Colonic mucosa (tissue), 4 donors: ENCODE measurements at places on chromosomes 3 and 15. TPM values are rescaled to one million over a fixed set of nuclear protein-coding genes. Genes with fewer than 3 reads are reported as not detected.

The CLDN16 gene
- not detected for total RNA-seq

The CRYBG3 gene
- 15.7 TPM for total RNA-seq

The CPNE9 gene
- total RNA-seq, result not detected

The OSBPL10 gene
- total RNA-seq, result 34.4 TPM

The GPD1L gene
- total RNA-seq, result 78.4 TPM

The TXNRD3 gene
- total RNA-seq, result 3.6 TPM

GRCh38 chr3:13617981-13618380 is 69.1 kb downstream of the FBLN2 start:
- no peaks in the 10 kb centered on the region for H3K4me1 ChIP-seq
- H3K36me3 ChIP-seq, result no peaks in the 10 kb centered on the region
- H3K4me3 ChIP-seq, result no peak overlapping the region
- DNase-seq, result no peak
- no peaks in the 10 kb centered on the region for H3K27me3 ChIP-seq

- H3K4me1 ChIP-seq, result no peaks in the 10 kb centered on the region
- no peak overlapping the region for H3K4me3 ChIP-seq
- DNase-seq, result no peak
- no peaks in the 10 kb centered on the region for H3K36me3 ChIP-seq
- H3K27me3 ChIP-seq, result no peaks in the 10 kb centered on the region
These were observed 40.3 kb upstream of the ZPLD1 start for GRCh38 chr3:102394517-102394916.

- H3K4me3 ChIP-seq, result no peak overlapping the region
- H3K4me1 ChIP-seq, result no peaks in the 10 kb centered on the region
- no peak for DNase-seq
- H3K36me3 ChIP-seq, result no peaks in the 10 kb centered on the region
These were observed 6.7 kb downstream of the SUMF1 start for GRCh38 chr3:4460334-4460733.

DNA sequence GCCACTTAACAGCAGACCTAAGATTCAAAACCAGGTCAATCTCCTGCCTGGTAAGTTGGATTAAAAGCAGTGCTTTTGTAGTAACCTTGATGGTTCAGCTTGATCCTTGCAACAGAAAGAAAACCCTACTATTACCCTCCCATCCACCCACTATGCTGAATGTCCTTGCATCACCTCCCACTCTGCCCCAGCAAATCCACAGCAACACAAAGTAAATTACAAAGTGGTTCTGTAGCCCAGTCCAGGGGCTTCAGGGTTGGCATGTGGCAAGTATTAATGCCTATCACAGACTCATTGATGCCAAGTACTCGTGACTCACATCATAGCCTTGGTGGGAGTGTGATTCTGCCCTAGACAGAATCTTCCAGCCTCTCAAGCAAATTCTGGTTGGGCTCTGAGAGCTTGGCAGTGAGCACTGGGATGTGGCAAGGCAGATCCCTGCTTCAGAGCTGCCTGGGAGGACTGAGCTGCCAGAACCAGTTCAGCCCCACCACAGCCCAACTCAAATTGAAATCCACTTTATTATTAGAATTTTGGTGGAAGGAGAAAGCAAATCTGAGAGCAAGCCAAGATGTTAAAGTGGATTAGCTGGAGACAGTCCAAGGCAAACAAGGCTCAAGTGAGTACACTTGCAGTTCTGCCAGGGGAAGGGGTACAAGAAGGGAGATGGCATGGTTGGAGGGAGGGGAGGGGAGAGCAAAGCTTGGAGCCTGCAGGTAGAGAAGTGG is 225.8 kb upstream of the UMPS start:
- no peaks in the 10 kb centered on the region for H3K4me1 ChIP-seq
- no peak overlapping the region for H3K4me3 ChIP-seq
- DNase-seq, result no peak
- no peaks in the 10 kb centered on the region for H3K36me3 ChIP-seq

- H3K27ac ChIP-seq, result no peak overlapping the region
- no peak for DNase-seq
- no peaks in the 10 kb centered on the region for H3K4me1 ChIP-seq
- no peaks in the 10 kb centered on the region for H3K36me3 ChIP-seq
- H3K27me3 ChIP-seq, result no peaks in the 10 kb centered on the region
- no peak overlapping the region for H3K4me3 ChIP-seq
These were observed 99.0 kb downstream of the ST8SIA2 start for GRCh38 chr15:92492551-92493115.

DNA sequence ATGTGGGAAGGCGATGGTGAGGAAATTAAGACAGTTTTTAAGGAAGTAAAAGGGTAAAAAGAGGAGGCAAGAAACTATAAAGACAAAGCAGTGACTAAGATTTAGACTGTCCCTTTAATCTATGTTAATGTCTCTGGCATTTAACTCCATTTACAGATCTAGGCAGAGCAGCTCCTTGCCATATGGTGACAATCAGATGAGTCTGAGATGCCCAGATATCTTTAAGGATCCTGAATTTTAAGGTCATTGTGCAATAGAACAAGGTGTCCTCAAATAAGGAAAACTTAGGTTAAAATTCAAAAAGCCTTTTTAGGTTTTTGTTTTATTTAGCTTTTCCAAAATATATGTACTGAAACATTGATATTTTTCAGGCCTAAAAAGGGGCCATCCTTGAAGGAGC is 24.1 kb downstream of the RASGRP1 start:
- H3K4me3 ChIP-seq, result no peak overlapping the region
- H3K4me1 ChIP-seq, result no peaks in the 10 kb centered on the region
- no peak for DNase-seq
- H3K27me3 ChIP-seq, result no peaks in the 10 kb centered on the region

DNA sequence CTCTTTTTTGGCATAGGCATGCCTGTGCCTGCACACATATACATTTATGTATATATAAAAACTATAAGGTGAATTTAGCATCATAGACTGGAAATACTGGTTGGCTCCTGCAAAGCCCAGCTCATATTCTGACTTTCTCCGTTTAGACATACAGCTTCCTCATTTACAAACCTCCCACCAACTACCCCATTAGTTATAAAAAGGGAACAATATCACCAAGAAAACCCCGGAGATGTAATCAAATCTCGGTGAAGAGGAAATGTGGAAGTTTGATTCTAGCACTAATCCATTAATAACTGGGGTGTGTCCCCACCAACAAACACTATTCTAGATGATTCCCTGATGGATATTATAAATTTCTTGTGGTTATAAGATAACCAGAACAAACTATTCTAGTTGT is 517.7 kb upstream of the TBL1XR1 start:
- H3K4me1 ChIP-seq, result no peaks in the 10 kb centered on the region
- no peak overlapping the region for H3K27ac ChIP-seq
- no peaks in the 10 kb centered on the region for H3K27me3 ChIP-seq
- no peak for DNase-seq
- H3K4me3 ChIP-seq, result no peak overlapping the region

DNA sequence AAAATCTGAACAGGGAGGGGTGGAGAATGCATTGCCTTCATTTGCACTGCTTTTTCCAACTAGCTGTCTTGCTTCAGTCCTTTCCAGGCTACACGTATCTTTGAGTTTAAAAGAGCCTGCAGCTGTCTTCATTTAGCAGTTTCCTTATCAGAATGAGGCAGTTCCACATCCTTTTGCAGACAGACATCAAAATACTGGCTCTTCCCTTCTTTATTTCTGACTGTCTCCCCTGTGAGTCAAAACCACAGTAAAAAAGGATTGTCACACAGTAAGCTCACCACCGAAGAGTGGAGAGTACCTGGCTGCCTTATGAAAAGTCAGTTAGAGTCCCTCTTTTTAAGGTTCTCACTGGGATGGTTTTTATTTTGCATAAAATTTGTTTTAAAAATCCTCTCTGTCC is 205.5 kb upstream of the CD96 start:
- DNase-seq, result no peak
- H3K4me1 ChIP-seq, result no peaks in the 10 kb centered on the region
- H3K36me3 ChIP-seq, result no peaks in the 10 kb centered on the region
- no peaks in the 10 kb centered on the region for H3K27me3 ChIP-seq
- H3K27ac ChIP-seq, result no peak overlapping the region

- no peaks in the 10 kb centered on the region for H3K27me3 ChIP-seq
- no peak overlapping the region for H3K27ac ChIP-seq
- H3K4me3 ChIP-seq, result no peak overlapping the region
- H3K4me1 ChIP-seq, result peaks cover 6% of the 10 kb centered on the region
These were observed 37.4 kb downstream of the ZNF860 start for GRCh38 chr3:32018757-32019564.

DNA sequence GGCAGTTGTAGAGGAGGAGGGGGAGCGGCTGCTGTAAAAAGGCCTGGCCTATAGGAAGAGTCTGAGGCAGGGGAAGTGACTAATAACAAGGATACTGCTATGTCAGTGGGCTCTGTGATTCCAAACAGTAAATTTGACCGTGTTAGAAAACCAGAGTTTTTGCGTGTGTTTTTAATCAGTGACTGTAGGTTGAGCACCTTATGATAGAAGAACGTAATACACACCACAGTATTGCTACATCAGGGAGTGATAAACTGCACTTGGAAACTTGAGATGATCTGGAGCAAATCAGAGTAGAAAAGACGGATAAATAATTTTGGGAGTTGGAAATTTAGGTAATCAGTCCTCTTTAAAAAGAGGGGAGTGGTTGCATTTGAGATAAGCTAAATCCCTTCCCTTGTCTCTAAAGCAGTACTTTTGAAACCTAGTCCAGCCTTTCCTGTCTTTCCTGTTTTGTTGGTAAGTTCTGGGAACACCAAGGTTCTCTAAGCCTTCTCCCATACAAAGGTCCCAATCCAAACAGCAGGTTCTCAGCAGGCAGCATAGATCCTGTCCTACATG is 130.5 kb upstream of the NR2E3 start:
- no peaks in the 10 kb centered on the region for H3K36me3 ChIP-seq
- no peak overlapping the region for H3K27ac ChIP-seq
- peaks cover 3% of the 10 kb centered on the region for H3K4me1 ChIP-seq
- DNase-seq, result no peak
- no peak overlapping the region for H3K4me3 ChIP-seq

DNA sequence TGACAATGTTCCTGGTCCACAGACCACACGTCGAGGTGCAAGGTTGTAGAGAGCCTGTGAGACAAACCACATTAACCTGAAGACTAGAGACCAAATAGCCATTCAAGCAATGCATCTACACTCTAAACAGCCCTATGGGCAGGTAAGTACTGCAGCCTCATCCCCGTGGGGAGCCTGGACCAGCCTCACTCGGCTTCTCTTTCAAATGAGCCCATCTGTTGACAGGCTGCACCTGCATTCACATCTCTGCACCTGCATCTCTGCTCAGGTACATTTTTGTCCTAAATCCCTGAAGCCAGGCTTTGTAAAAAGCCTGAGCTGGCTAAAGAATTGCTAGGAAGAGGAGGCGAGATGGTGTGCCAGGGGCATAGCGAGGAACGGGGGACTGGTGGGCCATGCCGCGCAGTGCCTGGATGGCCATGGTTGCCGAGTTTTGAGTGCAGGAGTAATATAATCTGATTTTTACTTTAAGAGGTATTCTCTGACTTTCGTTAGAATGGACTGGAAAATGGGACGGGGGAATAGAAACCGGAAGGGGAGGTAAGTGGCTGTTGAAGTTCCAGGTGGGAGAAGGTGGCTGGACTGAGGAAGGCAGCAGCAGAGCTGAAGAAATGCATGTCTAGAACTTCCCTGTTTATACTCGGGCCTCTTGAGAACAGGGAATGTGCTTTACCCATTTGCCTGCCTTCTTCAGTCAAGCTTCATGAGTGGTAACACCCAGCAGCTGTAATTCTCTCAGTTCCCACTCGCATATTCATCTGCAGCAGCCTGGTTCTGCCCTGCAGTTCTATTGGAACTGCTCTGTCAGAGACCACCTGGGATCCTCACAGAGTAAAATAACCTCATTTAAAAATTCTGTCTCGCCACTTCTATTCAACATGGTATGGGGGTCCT is 226.4 kb downstream of the OPA1 start:
- H3K27me3 ChIP-seq, result no peaks in the 10 kb centered on the region
- H3K4me3 ChIP-seq, result no peak overlapping the region
- H3K36me3 ChIP-seq, result no peaks in the 10 kb centered on the region
- no peak for DNase-seq
- no peaks in the 10 kb centered on the region for H3K4me1 ChIP-seq

GRCh38 chr3:82410366-82410765 is 648.9 kb upstream of the GBE1 start:
- H3K36me3 ChIP-seq, result no peaks in the 10 kb centered on the region
- H3K4me3 ChIP-seq, result no peak overlapping the region
- no peaks in the 10 kb centered on the region for H3K27me3 ChIP-seq
- H3K4me1 ChIP-seq, result no peaks in the 10 kb centered on the region
- no peak for DNase-seq

GRCh38 chr3:163722405-163722804 is 1355.9 kb downstream of the SI start:
- H3K27ac ChIP-seq, result no peak overlapping the region
- H3K4me1 ChIP-seq, result no peaks in the 10 kb centered on the region
- no peaks in the 10 kb centered on the region for H3K27me3 ChIP-seq
- H3K36me3 ChIP-seq, result no peaks in the 10 kb centered on the region

DNA sequence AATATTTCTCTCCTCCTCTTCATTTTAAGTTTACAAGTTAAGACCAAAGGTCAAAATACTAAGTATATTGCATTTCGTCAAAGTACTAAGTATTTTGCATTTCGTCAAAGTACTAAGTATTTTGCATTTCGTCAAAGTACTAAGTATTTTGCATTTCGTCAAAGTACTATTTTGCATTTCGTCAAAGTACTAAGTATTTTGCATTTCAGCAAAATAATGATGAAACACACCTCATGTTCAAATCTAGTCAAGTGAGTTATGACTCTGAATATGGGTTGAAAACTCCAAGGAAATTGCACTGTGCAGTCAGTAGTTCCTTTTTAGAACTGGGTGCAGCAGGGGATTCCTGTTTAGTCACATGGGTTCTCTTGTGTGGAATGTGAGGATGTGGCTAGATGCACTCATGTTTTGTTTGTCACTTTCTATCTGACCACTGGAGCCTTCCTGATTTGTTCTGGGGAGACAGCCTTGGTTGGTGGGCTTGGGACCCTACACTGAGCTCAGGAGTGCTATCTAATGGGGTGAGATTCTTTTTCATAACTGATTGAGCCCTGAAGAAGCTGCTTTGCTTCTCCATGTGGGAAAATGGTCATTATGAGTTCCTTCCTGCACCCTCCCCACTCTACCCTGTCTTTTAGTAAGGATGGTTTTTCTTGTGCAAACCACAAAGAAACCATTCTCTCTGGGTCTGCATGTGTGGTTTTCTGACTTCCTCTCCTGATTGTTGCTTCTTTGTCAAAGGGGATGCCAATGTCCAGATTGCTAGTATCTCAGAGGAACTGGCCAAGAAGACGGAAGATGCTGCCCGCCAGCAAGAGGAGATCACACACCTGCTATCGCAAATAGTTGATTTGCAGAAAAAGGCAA is 73.4 kb downstream of the CCK start:
- H3K4me3 ChIP-seq, result no peak overlapping the region
- no peaks in the 10 kb centered on the region for H3K4me1 ChIP-seq
- no peak overlapping the region for H3K27ac ChIP-seq
- H3K27me3 ChIP-seq, result no peaks in the 10 kb centered on the region
